ENCODE measurements at places on chromosomes 5 and 9. TPM values are rescaled to one million over a fixed set of nuclear protein-coding genes. Genes with fewer than 3 reads are reported as not detected.

GRCh38 chr5:54215233-54215736, 95.1 kb downstream of the ARL15 start:
- DNase-seq = no peak

DNA sequence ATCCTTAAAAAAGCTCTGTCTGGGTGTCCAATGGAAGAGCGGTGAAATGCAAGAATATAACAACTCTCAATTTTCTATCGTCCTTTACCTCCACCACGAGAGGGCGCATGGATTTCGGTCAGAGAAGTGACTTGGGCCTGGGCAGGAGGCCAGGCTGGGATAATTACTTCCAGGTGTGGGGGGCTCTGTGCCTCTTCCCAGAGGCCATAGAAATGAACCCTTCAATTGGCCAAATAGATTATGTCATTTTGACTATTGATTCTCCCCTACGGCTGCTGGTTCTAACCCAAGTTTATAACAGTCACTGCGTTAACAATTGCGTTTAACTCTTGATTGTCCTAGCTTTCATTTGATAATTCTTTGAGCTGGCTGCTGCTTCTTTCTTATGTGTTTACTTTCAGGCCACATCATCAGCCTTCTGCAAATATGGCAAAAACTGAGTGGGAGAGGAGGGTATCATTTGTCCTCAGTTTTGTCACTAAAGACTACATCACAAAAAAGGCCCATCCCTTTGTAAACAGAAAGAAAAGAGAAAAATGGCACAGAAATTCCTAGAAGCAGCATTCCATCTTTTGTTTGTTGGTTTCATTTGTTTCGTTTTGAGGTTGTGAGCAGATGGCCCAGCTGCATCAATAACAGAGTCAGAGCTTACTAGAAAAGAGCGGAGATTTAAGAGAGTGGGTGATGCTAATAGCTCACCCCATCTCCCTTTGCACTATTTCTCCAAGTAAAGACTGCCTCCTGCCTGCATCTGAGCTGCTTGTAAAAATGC, 45.4 kb upstream of the ZFR start:
- DNase-seq = peak; percentile 91

DNA sequence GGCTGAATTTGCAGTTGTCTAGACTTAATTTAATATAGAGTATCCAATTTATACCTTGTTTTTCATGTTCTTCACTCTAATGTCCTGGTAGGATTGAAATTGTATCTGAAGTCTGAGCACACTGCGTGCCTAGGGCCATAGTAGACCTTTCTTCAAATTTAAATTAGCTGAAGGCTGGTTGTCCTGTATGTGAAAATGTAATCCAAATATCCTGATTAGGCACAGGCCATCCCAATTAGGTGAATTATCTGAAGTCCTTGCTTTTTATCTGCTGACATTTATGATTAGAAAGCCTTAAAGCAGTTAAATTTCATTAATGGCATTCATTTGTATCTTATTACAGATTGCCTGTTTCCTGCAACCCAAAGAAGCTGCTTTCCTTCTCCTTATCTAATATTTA, 20.4 kb downstream of the CDC26 start:
- DNase-seq = no peak

- no peak for DNase-seq
Measured at GRCh38 chr5:10588779-10589447, 25.0 kb downstream of the ANKRD33B start.

Gene PCDHA9
- not detected for polyA plus RNA-seq

Gene TMEM252
- polyA plus RNA-seq = 1.0 TPM

Gene ENTREP1
- 41.9 TPM for polyA plus RNA-seq

Measured in forelimb muscle (tissue), 1 donor.